Adrenal gland (tissue), 19 donors: ENCODE measurements at places on chromosomes 7 and 10. TPM values are rescaled to one million over a fixed set of nuclear protein-coding genes. Genes with fewer than 3 reads are reported as not detected.
A peak's percentile ranks its signal among the peaks of the same experiment; 100 is the strongest.

ARMC3 gene
- polyA plus RNA-seq = not detected

GRCh38 chr7:127824682-127825081 is 172.7 kb downstream of the SND1 start:
- DNase-seq = no peak
- H3K36me3 ChIP-seq = no peaks in the 10 kb centered on the region
- H3K27ac ChIP-seq = no peak overlapping the region
- no peaks in the 10 kb centered on the region for H3K27me3 ChIP-seq
- H3K4me3 ChIP-seq = no peak overlapping the region

DNA sequence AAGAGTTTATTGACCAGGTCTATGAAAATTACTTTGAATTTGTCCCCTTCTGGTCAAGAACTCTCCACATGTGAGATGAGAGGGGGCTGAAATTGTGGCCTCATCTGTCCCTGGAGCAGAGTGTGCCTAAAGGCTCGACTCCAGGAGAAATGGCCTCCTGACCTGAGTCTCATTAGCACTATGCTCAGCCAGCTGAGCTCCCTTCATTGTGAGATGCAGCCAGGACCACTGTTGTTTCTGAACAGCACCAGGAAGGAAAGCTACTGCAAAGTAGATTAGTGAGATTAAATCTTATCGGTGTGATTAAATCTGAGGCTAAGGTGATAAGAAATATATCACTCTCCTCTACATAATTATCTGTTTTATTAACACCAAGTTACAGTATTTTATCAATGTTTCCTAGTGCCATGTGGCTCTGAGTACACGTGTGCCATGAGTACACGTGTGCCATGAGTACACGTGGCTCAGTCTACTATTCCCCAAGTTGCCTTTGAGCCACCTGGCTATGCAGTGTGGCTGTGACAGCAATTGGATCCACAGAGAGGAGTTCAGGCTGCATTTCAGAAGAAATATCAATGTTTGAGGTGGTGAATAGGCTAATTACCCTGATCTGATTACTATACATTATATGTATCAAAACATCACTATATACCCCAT is 126.9 kb downstream of the IPMK start:
- no peak overlapping the region for H3K27ac ChIP-seq
- H3K27me3 ChIP-seq = no peaks in the 10 kb centered on the region
- H3K36me3 ChIP-seq = no peaks in the 10 kb centered on the region

BRAF gene
- 9.7 TPM for polyA plus RNA-seq

GRCh38 chr7:123548406-123548805 is 9.2 kb downstream of the NDUFA5 start:
- no peak for DNase-seq
- peaks cover 37% of the 10 kb centered on the region for H3K4me1 ChIP-seq
- H3K36me3 ChIP-seq = peaks cover 10% of the 10 kb centered on the region
- H3K27ac ChIP-seq = no peak overlapping the region
- H3K4me3 ChIP-seq = no peak overlapping the region

OR2A7 gene
- 0.40 TPM for polyA plus RNA-seq

- DNase-seq = no peak
- no peaks in the 10 kb centered on the region for H3K36me3 ChIP-seq
- no peak overlapping the region for H3K27ac ChIP-seq
- H3K4me3 ChIP-seq = no peak overlapping the region
Observed at GRCh38 chr7:78765943-78766729, 687.3 kb downstream of the MAGI2 start.

DNA sequence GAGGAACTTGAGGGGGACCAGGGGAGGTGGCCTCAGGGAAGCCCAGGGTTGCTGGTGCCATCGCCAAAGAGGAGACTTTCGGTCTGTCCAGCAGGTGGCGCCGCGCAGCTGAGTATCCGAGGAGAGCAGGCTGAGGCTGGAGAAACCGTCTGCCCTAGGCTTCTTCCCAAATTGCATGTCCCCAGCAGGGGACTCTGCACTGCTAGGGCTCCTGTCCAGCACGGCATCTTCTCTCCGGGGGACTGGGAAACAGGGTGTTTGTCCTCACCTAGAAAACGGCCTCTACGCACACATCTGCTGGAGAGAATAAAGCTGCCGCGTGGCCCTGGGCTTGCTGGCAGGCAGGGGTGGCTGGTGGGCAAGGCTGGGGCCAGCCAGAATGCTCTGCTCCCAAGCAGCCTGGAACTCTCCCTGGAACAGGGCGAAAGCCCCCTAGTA is 161.9 kb downstream of the SH2D4B start:
- H3K4me3 ChIP-seq = no peak overlapping the region
- H3K4me1 ChIP-seq = no peaks in the 10 kb centered on the region
- no peaks in the 10 kb centered on the region for H3K36me3 ChIP-seq
- peak; percentile 79 for DNase-seq
- H3K27me3 ChIP-seq = no peaks in the 10 kb centered on the region

GRCh38 chr7:91949221-91950009 is 8.8 kb downstream of the AKAP9 start:
- peaks cover 24% of the 10 kb centered on the region for H3K4me1 ChIP-seq
- H3K4me3 ChIP-seq = no peak overlapping the region
- no peak overlapping the region for H3K27ac ChIP-seq
- no peaks in the 10 kb centered on the region for H3K27me3 ChIP-seq
- H3K36me3 ChIP-seq = no peaks in the 10 kb centered on the region

RHEB gene
- polyA plus RNA-seq = 309 TPM
